ENCODE measurements at places on chromosomes 11 and 22.

DNA sequence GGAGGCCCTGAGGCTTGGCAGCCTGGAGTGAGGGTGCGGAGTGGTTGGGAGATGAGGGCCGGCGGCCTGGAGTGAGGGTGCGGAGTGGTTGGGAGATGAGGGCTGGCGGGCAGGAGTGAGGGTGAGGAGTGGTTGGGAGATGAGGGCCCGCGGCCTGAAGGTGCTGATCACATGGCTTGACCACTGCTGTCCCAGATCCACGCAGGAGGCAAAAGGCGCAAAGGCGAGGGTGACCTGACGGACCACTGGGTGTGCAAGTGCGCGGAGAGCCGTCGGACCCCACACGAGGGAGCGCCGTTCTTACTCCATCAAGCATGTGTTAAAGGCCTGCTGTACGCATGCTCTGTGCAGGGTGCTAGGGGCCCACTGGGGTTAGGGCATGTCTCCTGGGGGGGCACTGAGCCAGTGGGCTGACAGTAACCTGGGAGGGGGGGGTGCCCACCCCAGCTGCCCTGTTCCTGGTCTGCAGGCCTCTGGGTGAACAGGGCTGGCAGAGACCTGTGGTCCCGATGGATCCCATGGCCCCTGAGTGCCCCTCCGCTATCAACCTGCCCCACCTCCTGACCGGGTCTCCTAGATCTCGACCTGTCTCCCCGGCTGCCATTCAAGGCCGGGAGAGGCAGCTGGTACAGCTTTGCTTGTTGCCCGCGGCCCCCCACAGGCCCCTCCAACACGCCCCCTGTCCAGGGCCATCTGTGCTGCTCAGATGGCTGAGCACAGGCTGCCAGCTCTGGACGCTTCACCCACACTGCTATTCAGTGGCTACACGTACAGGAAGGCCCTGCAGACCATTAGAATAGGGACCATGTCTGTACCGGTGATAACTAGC lies 21.1 kb downstream of the MRGPRD start:
- no peak for DNase-seq

- no peak for DNase-seq
Observed at GRCh38 chr11:75476739-75477613, 44.0 kb upstream of the KLHL35 start.

GRCh38 chr11:44771841-44772240 lies 45.1 kb downstream of the TSPAN18 start:
- no peak for DNase-seq

GRCh38 chr11:111566324-111566723 lies 25.8 kb downstream of the LAYN start:
- no peak for DNase-seq

GRCh38 chr22:31091106-31091975 lies 10.2 kb downstream of the SMTN start:
- no peak for DNase-seq

DNA sequence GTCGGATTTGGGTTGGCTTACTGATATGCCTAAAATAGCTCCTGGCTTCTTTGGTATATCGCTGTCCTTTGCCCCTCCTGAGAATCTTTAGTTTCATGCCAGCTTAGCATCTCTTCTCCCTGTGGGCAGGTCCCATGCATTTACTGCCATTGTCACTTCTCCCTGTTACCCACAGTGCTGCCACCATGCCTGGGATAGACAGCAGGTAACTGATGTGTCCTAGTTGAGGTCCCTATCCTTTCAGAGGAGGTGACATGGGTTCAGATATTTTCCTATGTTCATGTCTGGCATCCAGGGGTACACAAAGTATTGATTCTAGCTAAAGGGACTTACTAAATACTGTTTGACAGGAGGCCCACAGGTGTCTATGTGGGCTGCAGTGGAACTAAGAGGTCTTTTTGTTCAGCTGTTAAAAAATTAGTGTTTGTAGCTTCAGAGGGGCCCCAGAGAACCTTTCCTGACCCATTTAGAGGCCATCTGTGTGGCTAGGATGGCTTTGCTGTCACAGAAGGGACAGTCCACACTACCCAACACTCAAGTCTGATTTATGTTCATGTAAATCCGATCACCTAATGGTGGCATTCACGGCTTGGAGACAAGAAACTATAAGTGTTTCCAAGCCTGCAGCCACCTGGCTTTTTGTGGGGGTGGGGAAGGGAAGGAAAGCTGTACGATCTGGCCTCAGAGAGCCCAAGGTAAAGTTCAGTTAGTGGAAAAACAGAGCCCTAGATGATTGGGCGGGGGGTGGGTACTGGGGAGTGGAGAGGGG lies 8.5 kb downstream of the TIMP3 start:
- no peak for DNase-seq

GRCh38 chr22:28779833-28780232 lies 7.3 kb downstream of the CCDC117 start:
- DNase-seq = no peak

DNA sequence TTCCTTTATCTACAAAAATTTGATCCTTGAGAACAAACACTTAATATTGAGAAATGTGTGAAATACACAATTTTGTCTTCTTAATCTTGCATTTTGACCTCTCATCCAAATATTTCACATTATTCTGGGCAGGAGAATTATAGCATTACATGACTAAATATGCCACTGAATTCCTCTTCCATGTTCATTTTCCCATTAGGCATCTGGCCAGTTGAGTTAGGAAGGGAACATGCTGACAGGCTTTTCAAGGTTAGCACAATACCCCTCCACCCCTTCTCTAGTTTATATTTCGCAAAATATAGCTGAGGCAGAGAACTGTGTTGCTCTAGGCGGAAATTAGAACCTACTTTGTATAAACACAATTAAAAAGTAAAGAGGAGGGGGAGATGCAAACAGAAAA lies 271.7 kb upstream of the ZC3H12C start:
- DNase-seq = no peak

DNA sequence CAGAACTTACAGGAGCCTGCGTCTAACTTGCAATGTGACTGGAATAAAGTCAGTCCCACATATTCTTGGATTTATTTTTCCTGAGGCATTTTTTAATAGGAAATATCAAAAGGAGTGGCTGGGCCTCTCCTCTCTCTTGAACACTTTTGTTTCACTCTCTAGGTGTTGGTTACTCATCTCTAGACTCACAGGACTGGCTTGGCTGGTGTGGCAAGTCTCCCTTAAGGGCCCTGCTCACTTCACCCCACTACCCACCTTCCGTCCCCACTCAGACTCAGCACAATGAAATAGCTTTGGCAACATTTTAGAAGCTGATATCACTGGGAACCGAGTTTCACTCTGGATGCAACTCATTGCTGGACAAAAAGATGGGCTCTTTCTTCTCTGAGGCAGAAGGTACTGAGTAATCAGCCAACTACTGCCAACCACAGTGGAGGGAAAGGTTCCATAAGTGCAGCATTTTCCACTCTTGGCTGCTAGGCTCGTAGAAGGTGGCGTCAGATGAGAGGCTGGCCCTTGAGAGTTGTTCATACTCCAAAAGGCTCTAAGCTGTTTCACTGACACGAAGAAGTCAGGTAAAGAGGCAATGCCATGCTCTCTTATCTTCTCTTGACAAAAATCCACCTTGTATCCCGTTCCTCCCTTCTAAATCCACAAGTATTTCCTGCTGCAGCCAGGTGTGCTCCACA lies 390.6 kb downstream of the SOX6 start:
- DNase-seq = no peak

GRCh38 chr11:74057249-74058151 lies 48.6 kb upstream of the UCP3 start:
- DNase-seq = no peak

- DNase-seq = peak; percentile 39
Observed at GRCh38 chr22:46108564-46109473, 41.5 kb upstream of the PPARA start.

DNA sequence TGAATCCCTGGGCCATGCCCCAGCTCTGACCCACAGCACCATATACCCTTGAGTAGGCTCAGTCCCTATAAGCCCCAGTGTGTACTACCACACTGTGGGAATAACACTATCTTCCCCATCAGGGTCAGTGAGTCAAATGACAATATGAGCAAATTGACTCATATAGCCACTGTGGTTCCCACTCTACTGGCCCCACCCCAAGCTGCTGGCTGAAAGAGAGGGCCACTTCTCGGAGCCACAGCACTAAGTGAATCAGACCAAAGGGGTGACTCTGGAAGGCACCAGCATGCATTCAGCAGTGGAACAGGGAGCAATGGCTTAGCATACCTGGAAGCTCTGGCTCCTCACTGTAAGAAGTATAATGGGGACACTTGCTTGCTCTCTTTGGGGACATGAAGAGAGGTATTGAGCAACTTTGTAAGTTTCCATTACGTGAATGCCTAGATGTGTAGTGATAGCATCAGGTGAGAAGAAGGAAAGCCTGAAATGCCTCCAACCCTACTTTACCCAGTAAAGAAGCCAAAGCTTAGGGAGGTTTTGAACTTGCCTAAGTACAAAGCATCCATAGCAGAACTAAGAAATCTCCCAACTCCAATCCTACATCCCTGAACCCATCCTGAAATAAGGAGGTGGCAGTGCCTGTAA lies 13.5 kb downstream of the CD59 start:
- DNase-seq = no peak

- DNase-seq = peak; percentile 95
Observed at GRCh38 chr22:28009272-28009827, 90.3 kb upstream of the PITPNB start.
